Fibroblast of the aortic adventitia (primary cell): ENCODE measurements at places on chromosomes 6 and 20.
A peak's percentile ranks its signal among the peaks of the same experiment; 100 is the strongest.

- DNase-seq: no peak
These were observed 382.7 kb downstream of the HDGFL1 start for GRCh38 chr6:22952097-22952496.

DNA sequence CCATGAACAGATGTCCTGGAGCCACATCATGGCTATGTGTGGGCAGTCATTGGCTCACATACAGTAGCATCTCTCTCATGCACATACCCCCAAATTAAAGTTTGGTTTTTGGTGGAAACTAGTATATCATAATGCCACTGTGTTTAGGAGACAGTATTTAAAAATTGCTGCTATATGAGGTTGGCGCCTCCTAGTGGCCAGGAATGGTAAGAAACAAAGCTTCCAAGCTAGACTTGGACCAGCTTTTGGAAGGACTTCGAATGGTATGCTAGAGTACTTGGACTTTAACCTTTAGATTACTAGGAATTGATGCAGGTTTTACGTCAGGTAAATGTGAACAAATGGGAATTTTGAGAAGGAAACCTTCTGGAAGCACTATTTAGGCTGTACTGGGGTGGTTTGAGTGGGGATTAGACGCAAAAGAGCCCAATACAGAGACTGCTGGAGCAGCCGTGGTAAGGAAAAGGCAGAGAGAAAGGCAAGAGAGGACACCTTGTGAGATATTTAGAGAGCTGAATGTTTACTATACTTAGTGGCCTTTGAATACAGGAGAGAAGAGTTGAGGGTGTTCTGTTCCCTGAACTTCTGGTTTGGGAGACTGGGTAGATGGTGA lies 23.8 kb downstream of the PRSS35 start:
- peak; percentile 72 for DNase-seq

- DNase-seq: peak; percentile 21
These were observed 35.9 kb downstream of the FOXC1 start for GRCh38 chr6:1645466-1646185.

GRCh38 chr6:16711546-16712254 lies 49.6 kb downstream of the ATXN1 start:
- DNase-seq: no peak

DNA sequence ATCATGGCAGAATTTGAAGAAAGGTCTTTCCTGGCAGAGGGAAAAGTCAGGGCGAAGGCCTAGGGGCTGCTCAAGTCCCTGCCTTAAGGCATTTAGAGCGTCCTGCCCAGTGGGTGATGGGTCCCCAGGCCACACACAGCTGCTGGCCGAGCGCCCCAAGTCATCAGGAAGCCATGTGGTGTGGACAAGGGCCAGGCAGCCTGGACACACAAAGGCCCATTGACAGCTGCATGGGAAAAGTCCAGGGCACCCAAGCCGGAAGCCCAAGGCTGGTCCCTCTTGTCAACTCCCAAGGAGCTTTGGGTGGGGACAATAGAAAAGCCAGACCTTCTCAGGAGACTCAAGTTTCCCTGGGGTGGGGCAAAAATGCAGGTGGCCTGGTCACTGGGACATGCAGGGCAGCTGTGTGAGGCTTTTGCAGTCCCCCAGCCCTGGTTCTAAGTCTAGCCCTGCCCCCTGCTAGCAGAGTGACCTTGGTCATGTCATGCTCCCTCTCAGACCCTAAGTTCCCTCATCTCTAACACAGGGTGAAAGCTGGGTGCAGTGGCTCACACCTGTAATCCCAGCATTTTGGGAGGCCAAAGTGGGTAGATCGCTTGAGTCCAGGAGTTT lies 44.3 kb upstream of the PTGIS start:
- DNase-seq: no peak

- DNase-seq: no peak
These were observed 6.2 kb upstream of the TNFRSF6B start for GRCh38 chr20:63690003-63690897.

DNA sequence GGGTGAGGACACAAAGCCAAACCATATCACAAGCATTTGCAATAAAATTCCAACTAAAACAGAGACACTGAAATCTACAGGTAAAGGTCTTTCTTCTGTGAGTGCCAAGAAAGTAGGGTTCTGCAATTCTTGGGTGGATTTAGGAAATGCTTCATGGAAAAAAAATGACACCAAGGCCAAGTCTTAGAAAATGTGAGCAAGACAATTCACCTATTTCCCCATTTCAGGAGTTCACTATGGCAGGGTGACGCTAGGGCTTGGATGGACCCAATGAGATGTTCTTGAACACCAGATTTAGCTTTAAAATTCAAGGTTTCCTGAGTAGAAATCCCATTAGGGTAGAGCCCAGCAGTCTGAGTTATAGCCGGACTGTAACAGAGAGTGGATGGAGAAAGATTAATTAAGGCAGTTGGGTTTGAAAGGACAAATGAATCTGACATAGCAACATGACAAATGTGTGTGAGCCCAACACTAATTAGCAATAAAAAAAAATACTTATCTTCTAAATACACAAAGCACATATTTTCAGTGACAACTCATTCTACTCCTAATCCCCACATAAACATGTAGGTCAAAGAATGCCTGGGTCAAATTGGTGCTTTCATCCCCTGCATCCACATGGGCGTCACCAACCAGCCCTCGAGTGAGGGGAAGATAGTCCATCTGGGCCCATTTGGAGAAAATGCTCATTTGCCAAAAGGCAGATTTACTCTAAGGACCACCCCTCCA lies 180.4 kb upstream of the JARID2 start:
- DNase-seq: no peak

DNA sequence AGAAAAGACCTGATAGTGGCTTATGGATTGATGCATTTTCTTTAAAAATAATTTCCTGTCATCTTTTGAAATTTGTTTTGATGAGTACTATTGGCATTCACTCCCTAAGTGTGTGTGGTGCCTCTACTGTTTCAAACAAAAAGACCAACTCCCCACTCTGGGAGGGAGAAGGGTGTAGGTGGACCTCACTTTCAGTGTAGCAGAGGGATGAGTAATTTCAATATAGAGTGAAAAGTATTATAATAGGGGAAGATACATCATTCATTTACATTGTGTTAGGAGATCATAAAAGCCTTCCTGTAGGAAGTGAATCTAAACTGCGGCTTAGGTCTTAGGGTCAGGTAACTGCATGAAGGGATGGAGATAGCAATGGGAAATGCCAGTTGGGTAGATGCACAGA lies 46.4 kb downstream of the SAMD3 start:
- no peak for DNase-seq

DNA sequence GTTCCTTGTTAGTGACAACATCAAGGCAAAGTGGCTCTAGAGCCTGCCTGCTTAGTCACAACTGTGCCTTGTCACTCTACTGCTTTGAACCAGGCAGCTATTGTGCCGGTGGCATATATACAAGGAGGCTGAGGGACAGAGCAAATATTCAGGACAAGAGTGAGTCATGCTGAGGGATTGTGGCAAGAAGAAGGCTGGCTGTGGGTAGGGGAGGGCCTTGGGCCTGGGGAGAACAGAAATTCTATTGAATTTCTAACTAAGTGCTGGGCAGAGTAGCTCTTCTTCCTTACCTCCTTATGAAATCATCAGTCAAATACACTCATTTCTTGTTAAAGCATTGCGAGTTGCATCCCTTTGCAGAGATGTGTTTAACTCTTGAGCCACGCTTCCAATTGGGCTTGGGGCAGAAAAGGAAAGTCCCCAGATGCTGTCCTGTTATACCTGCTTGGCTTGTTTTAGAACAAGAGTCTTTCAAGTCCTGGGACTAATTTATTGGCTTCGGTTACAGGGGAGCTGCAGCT lies 59.7 kb downstream of the PFDN4 start:
- peak; percentile 41 for DNase-seq

- no peak for DNase-seq
These were observed 15.6 kb upstream of the BPHL start for GRCh38 chr6:3102875-3103274.
